ENCODE measurements at places on chromosomes 6 and 20.
A peak's percentile ranks its signal among the peaks of the same experiment; 100 is the strongest.

- DNase-seq = no peak
Observed at GRCh38 chr20:34368547-34368946, 5.5 kb downstream of the ITCH start.

- DNase-seq = no peak
Observed at GRCh38 chr6:15335385-15335784, 89.5 kb downstream of the JARID2 start.

GRCh38 chr6:24905483-24905882 is 30.3 kb downstream of the RIPOR2 start:
- no peak for DNase-seq

- no peak for DNase-seq
Observed at GRCh38 chr6:43334466-43335095, 26.0 kb upstream of the CRIP3 start.

DNA sequence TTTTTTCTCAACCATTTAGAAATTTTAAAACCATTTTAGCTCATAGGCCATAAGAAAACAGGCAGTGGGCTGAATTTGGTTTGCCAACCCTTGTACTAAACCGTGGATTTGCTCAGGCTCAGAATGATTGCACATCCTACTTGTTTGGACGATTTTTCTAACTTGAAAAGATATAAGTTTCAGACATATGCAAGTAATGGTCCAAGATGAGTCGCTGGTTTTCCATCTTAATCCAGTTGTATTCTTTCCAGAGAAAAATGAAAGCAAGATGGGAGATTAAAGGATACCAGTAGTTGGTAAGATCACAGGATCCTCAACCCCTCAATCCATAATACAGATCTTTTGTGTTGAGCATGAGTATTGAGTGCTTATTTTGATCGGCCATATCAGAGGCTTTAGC is 250.9 kb downstream of the TINAG start:
- DNase-seq = no peak

DNA sequence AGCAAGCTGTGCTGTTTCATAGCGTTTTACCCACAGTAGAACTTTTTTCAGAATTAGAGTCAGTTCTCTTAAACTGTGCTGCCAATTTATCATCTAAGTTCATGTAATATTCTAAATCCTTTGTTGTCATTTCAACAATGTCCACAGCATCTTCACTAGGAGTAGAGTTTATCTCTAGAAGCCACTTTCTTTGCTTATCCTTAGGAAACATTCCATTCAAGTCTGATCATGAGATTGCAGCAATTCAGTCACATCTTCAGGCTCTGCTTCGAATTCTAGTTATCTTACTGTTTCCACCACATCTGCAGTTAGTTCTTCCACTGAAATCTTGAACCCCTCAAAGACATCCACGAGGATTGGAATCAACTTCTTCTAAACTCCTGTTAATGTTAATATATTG is 12.5 kb downstream of the CTNNBL1 start:
- DNase-seq = no peak

DNA sequence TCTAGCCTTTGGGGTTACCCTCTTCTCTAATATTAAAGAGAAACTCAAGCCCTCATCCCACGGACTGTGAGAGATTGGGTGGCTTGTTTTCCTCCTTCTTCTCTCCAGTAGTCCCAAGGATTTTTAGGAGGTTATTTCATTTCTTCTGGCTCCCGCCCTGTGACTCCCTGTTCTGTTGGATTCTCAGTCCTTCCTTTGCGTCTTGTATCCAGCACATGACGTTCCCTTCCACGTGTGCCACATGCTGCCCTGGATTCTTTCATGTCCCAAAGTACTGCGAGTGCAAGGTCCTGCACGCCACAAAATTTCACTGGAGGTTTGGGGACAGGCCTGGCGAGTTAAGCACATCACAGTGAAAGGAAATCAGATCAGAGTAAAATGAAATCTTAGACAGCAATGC is 213.4 kb downstream of the PACRG start:
- DNase-seq = no peak

GRCh38 chr20:43981540-43981939 is 66.9 kb downstream of the TOX2 start:
- no peak for DNase-seq

GRCh38 chr20:2706688-2707352 is 14.2 kb downstream of the EBF4 start:
- no peak for DNase-seq

DNA sequence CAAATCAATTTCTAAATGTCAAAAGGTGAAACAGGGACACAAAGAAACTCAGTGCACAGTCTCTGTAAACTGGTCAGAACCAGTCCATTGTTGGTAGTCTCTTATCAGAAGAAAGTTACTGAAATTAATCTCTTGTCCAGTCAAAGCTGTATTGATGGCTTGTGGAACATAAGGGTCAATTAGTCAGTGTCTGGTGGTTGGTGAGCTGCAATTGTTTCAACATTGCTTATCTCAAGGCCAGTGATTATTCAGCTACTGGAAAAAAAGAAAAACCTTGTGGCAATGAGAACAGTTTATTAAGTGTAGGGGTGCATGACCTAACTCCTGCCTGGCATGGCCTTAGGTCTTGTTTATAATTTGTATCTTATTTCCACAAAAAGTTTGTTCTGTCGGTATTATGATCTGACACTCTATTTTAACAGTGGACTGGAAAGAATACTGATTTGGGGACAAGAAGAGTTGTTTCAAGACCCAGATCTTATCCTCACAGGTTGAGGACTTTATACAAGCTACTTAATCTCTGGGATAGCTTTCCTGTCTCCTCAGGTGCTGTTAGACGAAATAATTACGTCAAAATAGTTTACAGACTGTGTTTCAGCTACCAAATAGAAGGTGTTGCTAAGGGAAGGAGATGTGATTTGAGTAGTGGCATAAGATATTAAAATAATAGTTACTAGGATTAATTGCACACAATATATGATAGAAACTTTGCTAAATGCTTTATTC is 520.0 kb upstream of the IRAK1BP1 start:
- DNase-seq = no peak

DNA sequence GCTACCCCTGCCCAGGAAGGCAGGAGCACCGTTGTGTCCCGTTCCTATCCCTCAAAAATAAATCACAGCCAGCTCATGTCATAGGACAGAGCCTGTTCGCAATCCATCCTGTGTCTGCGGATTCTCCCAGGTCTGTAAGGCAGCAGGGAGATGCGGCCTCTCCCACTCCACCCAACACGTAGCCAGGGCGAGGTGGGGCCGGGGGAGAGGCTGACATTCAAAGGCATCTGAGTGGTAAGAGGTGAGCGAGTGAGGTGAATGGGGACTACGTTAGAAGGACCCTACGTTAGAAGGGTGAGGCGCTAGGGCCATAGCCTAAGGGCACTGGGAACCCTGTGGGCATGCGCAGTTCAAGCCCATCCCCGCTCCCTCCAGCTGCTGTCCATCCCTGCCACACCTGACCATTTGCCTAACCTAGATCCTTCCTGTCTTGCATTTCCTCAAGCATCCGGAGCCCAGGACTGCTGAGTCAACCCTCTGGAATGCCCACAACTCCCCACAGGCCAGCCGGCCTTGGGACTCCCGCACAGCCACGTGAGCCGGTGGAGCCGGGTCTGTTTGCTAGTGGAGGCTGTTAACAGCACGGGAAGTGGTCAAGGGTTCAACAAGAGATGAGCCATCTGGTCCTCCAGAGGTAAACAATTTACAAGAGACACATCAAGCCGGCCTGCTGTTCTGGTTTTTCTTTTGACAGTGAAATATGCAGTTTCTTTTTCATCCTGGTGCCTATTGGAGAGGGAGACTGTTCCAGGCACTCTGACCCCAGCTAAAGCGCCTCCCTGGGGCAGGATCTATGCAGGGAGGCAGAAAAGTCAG is 45.9 kb downstream of the RIPOR3 start:
- DNase-seq = peak; percentile 53

DNA sequence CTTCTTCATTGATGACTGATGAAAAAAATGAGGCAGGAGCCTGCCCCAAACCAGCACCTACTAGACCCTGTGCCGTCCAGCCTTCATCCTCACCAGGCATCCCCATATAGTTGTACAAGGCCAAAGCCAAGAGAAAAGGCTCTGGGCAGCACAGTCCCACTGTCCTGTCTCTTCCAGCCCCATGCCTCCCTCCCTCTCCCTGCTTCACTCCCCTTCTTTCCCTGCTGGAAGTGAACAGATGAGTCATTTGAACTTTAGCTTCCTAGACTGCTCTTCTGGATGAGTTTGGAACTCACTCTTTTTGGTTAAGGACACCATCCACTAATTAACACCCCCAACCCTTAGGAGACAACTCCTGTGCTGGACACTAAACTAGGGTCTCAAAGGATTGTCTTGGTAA is 235.2 kb downstream of the LRFN2 start:
- no peak for DNase-seq

DNA sequence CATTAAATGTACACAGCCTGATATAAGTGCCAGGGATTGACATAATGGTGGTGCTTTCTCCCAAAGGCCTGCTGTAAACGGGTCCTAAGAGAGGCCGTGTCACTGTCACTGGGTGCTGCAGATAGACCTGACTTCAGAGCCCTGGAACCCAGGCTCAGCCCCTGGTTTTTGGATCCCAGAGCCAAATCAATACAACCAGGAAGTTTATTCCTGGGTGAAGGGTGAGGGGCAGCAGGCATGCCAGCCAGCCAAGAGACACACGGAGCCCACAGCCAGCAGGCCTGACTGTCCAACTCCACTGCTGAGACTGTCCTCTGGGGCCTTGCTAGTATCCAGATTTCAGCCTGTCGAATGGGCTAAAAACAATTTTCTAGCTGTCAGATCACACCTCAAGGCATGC is 12.8 kb upstream of the ARMC12 start:
- DNase-seq = no peak

GRCh38 chr6:155510879-155511278 is 55.2 kb upstream of the NOX3 start:
- no peak for DNase-seq

DNA sequence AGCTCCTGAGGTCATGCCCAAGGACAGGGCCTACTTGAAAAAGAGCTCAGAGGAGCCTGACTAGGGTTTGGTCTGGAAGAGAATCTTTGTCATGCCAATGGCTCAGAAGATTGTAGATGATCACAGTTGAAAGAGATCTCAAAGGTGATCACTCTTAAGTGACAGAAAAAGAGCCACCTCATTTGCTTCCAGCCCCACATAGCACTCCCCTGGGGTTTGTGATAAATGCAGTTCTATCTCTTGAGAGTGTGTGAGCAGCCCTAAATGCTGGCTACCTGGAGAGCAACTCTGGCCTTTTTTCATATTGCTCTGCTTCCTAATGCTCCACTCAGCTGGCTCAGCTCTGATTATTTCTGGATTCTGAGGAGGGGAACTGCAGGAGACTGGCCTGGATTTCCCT is 39.3 kb downstream of the KLHL32 start:
- DNase-seq = no peak

- no peak for DNase-seq
Observed at GRCh38 chr20:18527836-18528235, 20.1 kb downstream of the SEC23B start.

DNA sequence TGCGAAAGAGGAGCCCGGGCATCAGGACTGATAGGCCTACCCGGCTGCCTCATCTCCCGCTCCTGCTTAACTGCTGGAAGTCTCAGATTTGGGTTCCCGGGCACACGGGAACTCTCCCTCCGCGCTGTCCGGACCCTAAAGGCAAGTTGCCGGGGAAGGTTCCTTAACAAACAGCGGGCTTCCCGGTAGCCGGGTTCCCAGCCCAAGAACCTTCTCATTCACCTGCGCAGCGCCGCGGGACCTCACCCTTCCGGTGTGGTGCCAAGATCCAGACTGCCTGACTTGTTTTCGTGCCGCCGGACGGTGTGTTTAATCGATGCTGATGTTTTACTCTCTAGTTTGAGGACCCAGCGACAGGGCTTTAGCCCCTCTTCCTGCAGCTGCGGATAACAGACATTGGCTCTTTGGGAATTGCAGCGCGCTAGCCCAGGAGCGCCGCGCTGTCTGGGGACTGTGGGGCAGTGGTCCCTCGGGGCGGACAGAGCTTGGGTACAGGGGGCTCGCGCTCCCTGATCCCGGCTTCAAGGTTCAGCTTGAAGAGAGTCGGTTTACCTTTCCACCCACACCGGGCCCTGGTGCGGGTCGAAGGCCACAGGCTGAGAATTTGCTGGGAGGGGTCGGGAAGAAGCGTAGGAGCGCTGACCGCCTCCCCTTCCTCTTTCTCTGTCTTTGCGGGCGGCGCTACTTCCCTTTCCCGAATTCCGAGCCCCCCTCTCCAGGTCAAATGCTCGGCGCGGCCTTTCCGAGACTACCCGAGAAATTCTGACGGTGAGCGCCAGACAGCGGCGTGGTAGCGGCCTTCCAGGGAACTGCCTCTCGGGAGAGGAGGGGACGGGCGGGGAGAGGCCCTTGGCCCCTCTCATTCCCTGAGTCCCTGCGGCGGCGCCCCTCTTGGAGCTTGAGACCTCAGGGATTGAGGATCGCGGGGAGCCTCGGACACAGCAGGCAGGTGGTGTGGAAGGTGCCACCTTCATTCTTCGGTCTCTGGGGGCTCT is 17.2 kb downstream of the ABT1 start:
- DNase-seq = no peak

- no peak for DNase-seq
Observed at GRCh38 chr6:130945401-130945919, 117.6 kb downstream of the EPB41L2 start.

DNA sequence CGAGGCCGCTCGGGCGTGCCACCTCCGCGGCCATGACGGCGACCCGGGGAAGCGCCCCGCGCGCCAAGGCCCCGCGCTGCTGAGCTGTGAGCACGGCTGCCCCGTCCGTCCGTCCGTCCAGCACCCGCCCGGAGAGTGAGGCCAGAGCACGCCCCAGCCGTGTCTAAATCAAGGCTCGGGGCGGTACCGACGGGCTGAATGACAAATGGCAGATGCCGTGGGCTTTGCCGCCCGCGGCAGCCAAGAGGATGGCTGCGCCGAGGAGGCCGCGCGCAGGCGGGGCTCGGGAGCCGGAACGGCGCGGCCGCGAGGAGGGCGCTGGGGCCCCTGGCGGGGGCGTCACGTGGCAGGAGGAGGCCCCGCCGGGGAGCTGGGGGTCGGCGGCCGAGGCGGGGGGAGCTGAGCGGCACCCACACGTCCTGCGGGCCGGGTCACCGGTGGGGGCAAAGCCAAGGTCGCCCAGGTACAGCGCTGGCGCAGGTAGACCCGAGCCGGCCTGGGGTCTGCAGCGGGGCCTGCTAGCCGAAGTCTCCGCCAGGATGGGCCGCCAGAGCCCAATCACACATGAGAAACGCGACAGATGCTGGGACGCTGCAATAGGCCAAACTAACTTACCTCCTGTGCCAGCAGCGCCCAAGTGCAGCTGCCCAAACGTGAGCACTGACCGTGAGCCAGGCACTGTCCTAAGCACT is at the start of gene PLAGL1:
TSS of gene PLAGL1 (minus strand) at position 140 of the 692 bp plus-strand sequence. CDS start 60,123 bp downstream, outside the sequence.
- peak; percentile 32 for DNase-seq

DNA sequence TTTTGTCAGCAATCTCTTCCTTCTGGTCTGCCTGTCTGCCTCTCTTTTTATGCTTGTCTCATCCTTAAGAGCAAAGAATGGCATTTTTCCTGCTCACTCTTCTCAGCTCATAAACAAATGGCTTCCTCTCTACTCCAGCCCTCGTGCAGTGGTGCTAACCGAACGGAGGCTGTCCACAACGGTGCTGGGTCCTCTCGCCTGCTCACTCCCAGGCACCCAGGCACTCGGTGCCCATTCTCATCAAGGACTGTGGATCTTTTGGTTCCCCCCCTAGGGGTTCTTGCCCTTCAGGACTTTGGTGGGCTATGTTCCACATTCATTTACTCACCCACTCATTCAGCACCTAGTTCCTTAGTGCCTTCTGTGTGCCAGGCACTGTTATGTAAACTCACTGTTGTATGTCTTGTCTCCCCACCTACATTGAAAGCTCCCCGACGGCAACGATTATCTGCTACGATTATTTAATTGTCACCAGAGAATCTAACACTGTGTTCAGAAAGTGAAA is 113.9 kb downstream of the FYN start:
- no peak for DNase-seq
